ENCODE measurements at places on chromosomes 2 and 18. TPM values are rescaled to one million over a fixed set of nuclear protein-coding genes. Genes with fewer than 3 reads are reported as not detected.

GRCh38 chr18:37559194-37559593, 6.4 kb downstream of the CELF4 start:
- no peaks in the 10 kb centered on the region for H3K4me1 ChIP-seq
- H3K27me3 ChIP-seq, result no peaks in the 10 kb centered on the region
- H3K4me3 ChIP-seq, result no peak overlapping the region

GRCh38 chr2:71659868-71660518, 206.6 kb downstream of the DYSF start:
- H3K36me3 ChIP-seq, result no peaks in the 10 kb centered on the region
- no peak for DNase-seq
- no peaks in the 10 kb centered on the region for H3K4me1 ChIP-seq
- H3K27me3 ChIP-seq, result no peaks in the 10 kb centered on the region
- no peak overlapping the region for H3K27ac ChIP-seq

DNA sequence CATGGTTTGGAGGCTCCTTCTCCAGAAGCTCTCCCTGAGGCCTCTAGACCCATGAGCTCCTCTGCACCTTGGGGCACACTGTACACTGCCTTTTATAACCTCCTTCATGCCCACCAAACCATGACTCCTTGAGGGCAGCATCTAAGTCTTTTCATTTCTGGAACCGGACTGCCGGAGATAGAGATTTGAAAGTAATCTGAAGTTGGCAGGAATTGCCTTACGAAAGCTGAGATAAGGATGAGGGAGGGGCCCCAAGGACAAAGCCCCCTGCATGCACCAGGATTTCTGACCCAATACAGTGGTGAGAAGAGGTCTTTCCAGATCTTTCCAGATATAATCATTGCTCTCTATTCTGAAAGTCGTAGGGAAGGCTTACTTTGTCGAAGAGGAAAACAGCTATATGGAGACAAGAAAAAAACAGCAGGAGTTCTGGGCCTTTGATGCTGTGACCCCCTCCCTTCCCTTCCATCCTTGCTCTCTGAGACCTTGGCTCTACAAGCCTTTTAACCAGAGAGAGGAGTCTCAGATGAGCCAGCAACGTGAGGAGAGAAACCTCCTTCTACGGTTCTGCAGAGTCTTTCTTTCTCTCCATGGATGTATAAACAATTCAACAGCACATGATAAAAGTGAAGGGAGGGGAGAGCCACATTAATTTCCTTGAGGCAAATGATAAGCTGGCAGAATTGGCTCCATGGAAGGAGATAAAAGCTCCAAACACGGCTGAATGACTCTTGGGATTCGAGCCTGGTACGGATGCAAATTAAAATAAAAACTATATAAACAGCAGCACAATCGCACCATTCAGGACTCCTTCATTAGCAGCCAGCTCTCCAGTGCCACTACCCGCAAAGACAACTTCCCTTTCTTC, 88.0 kb upstream of the RTN4 start:
- H3K27me3 ChIP-seq, result no peaks in the 10 kb centered on the region
- no peaks in the 10 kb centered on the region for H3K36me3 ChIP-seq
- DNase-seq, result no peak
- H3K27ac ChIP-seq, result no peak overlapping the region

- no peaks in the 10 kb centered on the region for H3K4me1 ChIP-seq
- H3K27me3 ChIP-seq, result no peaks in the 10 kb centered on the region
- no peak overlapping the region for H3K4me3 ChIP-seq
- no peaks in the 10 kb centered on the region for H3K36me3 ChIP-seq
Measured at GRCh38 chr18:41818381-41819355, 136.4 kb upstream of the PIK3C3 start.

GRCh38 chr2:207801259-207801658, 31.6 kb upstream of the FZD5 start:
- no peaks in the 10 kb centered on the region for H3K27me3 ChIP-seq
- DNase-seq, result no peak
- no peaks in the 10 kb centered on the region for H3K36me3 ChIP-seq
- H3K27ac ChIP-seq, result no peak overlapping the region

GRCh38 chr18:59484131-59484530, 125.1 kb upstream of the LMAN1 start:
- no peak for DNase-seq
- H3K4me1 ChIP-seq, result no peaks in the 10 kb centered on the region
- H3K27me3 ChIP-seq, result no peaks in the 10 kb centered on the region
- H3K36me3 ChIP-seq, result no peaks in the 10 kb centered on the region
- no peak overlapping the region for H3K27ac ChIP-seq

GRCh38 chr2:160278879-160279177, 78.8 kb upstream of the ITGB6 start:
- H3K4me3 ChIP-seq, result no peak overlapping the region
- H3K4me1 ChIP-seq, result no peaks in the 10 kb centered on the region
- no peak for DNase-seq
- H3K27ac ChIP-seq, result no peak overlapping the region
- H3K36me3 ChIP-seq, result peaks cover 5% of the 10 kb centered on the region

The FSHR gene
- not detected for total RNA-seq

The PDCD1 gene
- total RNA-seq, result 0.75 TPM

The PDE1A gene
- 23.2 TPM for total RNA-seq

The CCDC74A gene
- total RNA-seq, result 5.3 TPM

- H3K36me3 ChIP-seq, result no peaks in the 10 kb centered on the region
- H3K27ac ChIP-seq, result no peak overlapping the region
- no peak overlapping the region for H3K4me3 ChIP-seq
Measured at GRCh38 chr2:124254621-124255020, 229.5 kb downstream of the CNTNAP5 start.

DNA sequence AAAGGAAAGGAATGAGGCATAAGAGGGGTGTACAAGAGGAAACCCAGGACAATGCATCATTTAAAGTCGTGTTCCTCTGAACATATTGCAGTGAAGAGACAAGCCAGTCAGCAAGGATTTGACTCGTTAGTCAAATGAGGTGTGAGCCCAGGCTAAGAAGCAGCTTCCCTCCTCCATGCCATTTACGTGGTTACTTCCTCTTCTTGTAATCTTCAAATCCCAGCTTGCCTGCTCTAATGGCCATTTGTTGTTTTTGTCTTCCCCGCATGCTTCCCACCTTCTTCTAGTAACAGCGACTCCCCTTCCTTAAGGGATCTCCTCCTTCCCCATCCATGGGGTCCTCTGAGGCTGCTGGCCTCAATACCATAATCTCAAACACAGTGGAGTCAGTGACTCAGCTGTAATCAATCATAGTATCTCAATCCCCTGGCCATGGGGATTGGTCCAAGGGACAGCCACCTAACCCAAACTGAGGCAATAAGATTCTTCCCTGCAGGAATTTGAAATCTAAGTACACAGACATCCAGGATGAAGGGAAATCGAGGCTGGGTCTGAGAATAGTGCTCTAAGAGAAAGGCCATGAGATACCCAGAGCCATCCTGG, 37.6 kb downstream of the SLC14A1 start:
- no peaks in the 10 kb centered on the region for H3K27me3 ChIP-seq
- no peak overlapping the region for H3K4me3 ChIP-seq
- no peak overlapping the region for H3K27ac ChIP-seq
- no peaks in the 10 kb centered on the region for H3K36me3 ChIP-seq
- peaks cover 11% of the 10 kb centered on the region for H3K4me1 ChIP-seq
- DNase-seq, result no peak

DNA sequence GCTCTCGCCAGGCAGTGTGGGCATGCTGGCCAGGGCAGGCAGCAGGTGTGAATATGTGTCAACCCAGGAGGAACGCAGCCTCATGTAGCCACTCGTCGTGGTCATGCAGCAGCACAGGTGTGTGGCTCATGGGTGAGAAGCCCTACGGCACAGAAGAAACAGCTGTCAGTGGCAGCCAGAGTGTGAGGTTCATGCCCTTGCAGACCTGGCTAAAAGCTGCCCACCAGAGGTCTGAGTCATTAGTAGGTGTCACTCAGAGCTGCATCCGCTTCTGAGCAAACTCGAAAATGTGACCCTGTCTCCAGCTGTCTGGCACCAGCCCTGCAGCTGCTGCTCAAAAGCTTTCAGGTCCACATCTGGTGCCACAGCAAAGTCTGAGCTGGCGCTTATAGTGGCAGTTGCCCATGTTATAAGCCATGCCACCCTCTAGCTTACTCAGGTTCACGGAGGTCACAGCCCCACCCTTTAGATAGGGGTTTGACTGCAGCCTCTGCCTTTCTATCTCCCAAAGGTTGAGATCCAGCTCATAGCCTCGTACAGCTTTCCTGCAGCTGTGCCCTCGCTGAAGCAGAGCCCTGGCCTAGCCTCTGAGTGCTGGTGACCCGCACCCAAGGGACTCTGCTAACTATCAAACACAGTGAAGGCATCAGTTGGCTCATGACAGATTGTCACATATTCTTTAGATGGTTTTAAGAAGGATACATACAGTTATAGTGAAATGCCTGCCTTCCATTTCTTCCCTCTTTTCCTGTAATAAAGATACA, 195.0 kb downstream of the CCDC102B start:
- no peaks in the 10 kb centered on the region for H3K27me3 ChIP-seq
- DNase-seq, result no peak

The SERPINB3 gene
- total RNA-seq, result not detected

The DYSF gene
- 21.3 TPM for total RNA-seq

The ZNF521 gene
- 88.7 TPM for total RNA-seq

DNA sequence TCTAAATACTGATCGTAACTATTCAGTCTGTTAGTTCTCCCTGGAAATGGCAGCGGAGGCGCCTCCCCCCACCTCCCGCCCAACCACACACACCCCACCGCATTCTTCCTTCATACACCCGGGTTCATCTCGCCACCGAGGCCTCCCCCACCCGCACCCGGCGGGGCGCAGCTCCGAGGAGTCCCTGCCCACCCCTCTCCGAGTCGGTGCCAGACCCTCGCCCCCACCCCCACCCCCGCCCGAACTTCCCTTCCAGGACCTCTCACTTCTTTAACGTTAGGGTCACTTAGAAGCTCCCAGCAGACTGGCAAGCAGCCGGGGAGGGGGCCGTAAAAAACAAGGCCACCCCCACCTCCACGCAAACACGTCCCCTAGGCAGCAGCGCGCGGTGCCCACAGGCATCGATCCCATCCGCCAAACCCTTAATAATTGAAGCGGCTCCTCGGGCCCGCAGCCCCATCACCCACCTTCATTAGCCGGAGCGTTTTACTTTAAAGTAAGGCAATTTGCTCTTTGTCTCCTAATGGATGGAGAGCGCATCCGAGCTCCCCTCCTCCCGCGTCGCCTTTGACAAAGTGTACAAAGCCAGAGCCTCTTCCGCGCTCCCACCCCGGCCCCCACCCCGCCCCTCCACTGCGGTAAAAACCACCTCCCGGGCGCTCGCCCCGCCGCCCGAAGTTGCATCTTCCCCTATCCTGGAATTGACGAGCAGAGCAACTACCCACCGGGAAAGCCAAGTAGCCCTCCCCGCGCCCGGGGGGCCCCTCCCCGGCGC, 624 bp downstream of the ZNF516 start:
- H3K4me1 ChIP-seq, result no peaks in the 10 kb centered on the region
- no peaks in the 10 kb centered on the region for H3K36me3 ChIP-seq
- no peaks in the 10 kb centered on the region for H3K27me3 ChIP-seq
- peak; percentile 76 for DNase-seq

The RRM2 gene
- 1.8 TPM for total RNA-seq

The PAX8 gene
- total RNA-seq, result 0.87 TPM

DNA sequence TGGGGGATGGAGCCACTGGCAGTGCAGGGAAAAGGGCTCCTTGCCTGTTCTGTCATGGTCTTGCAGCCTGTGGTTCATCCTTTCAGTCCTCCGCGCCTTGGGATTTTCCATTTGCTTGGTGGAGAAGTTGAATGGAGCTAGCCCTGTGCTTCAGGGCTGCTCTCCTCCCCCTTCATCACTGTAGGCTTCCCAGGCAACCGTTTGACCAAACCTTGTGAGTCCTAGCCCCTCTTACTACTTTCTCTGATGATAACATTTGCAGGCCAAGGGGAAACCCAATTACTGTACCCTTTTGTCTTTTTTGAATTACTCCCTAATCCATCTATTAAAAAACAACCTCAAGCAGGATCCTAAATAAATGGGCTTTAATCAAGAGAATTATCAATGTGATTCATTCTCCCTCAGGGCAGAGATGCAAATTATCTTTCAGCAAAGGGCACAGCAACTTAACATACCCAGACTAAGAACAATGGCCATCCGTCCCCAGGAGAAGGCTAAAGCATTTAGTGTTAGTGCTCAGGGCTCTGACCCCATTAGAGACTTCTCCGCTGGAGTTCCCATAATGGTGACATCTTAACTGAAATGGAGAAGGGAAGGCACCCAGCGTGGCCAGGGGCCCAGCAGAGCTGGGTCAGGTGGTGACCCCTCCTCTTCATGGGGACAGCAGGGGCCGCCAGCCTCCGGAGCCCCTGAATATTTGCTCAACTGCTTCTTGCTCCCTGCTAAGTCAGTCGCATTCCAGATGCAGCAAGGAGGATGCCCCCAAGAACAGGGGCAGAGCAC, 40.7 kb downstream of the RHOB start:
- H3K4me3 ChIP-seq, result no peak overlapping the region
- no peak overlapping the region for H3K27ac ChIP-seq
- peaks cover 4% of the 10 kb centered on the region for H3K4me1 ChIP-seq
- no peak for DNase-seq
- no peaks in the 10 kb centered on the region for H3K36me3 ChIP-seq

- no peaks in the 10 kb centered on the region for H3K36me3 ChIP-seq
- H3K4me3 ChIP-seq, result no peak overlapping the region
- H3K27me3 ChIP-seq, result no peaks in the 10 kb centered on the region
- no peak overlapping the region for H3K27ac ChIP-seq
- DNase-seq, result no peak
Measured at GRCh38 chr18:30925795-30926194, 116.7 kb downstream of the DSC3 start.

DNA sequence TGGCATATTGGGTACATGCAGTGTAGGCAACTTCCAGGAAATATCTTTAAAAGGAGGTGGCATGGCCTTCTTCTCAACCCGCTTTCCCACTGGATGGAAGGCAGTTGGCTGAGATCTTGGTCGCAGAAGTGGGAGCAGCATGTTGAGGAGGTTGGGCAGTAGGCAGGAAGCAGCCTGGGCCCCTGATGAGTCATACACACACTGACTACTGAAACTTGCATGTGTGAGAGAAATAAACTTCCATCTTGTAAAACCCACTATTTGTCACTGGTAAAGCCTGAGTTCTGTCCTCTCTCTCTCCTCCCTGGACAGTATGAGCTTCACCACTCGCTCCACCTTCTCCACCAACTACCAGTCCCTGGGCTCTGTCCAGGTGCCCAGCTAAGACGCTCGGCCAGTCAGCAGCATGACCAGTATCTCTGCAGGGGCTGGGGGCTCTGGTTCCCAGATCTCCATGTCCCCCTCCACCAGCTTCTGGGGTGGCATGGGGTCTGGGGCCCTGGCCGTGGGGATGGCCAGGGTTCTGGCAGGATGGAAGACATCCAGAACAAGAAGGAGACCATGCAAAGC, 233.8 kb upstream of the SPRED2 start:
- no peaks in the 10 kb centered on the region for H3K27me3 ChIP-seq
- no peak for DNase-seq
- no peak overlapping the region for H3K27ac ChIP-seq
- H3K4me3 ChIP-seq, result no peak overlapping the region
- H3K36me3 ChIP-seq, result no peaks in the 10 kb centered on the region

DNA sequence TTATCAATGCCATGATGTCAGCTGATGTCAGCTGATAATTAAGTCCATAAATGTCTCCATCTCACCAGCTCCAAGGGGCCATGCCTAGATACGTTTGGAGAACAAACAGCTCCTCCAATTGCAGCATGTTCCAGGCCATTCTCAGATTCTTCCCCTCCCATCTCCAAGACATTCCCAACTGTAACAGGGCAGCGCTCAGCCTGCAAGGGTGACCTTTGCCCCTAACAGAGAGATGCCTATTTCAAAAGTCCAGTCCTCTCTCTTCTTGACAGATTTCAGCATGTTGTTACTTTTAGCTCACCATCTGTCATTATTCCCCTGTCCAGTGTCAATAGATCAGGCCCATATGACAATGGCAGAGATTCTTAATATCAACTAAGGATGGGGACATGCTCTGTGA, 9.9 kb downstream of the PSD4 start:
- no peaks in the 10 kb centered on the region for H3K36me3 ChIP-seq
- no peaks in the 10 kb centered on the region for H3K4me1 ChIP-seq
- no peak for DNase-seq
- no peak overlapping the region for H3K27ac ChIP-seq
- H3K27me3 ChIP-seq, result no peaks in the 10 kb centered on the region
- no peak overlapping the region for H3K4me3 ChIP-seq
